T-cell (primary cell): ENCODE measurements at places on chromosomes 6 and 20.

GRCh38 chr20:18743665-18744440 is 69.7 kb upstream of the SCP2D1 start:
- no peak for DNase-seq

DNA sequence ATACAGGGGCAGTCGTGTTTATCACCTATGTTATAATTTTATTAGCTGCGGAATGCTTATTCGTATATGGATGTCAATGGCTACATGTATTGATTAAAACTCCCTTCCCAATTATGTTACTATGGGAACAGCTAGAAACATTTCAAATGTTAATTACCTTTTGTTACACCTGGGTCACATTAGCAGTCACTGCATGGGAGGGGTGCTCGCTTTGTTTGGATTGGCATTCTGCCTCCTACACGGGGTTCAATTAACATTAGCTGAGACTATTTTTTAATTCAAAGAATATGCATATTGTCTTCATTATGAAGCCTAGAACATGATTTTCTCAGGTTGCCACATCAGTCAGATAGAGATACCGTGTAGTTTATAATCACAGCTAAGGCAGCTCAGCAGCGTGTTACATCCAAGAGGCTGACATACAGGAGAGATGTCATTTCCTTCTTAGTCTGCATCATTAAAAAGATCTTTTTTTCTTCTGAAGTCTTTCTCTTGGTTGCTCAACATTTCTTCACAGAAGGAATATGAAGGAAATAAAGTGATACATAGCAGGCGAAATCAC is 76.2 kb upstream of the RPS6KA2 start:
- DNase-seq: no peak

DNA sequence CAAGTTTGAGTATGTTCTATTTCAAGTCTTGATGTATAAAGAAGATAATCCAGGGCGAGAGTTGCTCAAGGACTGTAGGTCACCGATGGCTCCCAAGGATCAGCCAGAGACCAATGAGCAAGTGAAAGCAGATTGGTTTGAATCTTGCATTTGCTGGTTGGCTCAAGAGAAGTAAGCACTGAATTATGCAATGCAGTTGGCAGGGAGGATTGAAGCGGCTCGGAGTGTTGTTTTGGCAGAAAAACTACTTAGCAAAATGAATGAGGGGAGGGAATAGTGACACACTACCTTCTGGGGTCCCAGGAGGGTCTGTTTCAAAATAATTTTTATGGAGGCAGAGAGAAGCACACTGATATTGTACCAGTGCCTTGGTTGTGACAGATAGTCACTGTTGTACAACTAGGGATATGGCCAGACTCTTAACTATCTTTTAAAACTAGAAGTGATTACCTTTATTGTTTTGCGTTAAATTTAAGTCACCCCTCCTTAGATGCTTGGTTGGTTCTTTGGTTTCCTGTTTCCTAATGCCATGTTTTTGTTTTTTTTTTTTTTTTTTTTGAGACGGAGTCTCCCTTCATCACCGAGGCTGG is 15.7 kb downstream of the SASH1 start:
- no peak for DNase-seq

DNA sequence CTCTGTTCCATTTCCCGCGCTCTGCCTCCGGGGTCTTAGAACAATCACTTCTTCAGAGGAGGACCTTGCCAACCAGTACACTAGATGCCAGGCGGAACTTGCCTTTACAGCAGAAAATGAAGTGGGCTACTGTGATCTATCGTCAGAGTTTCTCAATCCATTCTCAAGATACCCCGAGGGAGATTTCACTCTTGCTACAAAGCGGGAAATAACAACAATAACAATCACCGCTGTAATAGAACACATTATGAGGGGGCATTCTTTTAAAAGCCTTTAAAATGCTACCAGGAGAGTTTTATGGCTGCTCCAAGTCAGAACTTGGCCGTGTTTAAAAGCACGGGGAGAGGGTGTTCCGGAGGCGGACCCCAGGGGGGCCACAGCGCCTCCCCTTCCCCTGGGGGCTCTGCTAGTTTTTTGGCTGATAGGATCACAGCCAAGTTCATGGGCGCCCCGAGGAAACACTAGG is 617.0 kb upstream of the AGPAT4 start:
- no peak for DNase-seq

GRCh38 chr6:34617231-34617630 is 61.1 kb upstream of the SPDEF start:
- DNase-seq: no peak

DNA sequence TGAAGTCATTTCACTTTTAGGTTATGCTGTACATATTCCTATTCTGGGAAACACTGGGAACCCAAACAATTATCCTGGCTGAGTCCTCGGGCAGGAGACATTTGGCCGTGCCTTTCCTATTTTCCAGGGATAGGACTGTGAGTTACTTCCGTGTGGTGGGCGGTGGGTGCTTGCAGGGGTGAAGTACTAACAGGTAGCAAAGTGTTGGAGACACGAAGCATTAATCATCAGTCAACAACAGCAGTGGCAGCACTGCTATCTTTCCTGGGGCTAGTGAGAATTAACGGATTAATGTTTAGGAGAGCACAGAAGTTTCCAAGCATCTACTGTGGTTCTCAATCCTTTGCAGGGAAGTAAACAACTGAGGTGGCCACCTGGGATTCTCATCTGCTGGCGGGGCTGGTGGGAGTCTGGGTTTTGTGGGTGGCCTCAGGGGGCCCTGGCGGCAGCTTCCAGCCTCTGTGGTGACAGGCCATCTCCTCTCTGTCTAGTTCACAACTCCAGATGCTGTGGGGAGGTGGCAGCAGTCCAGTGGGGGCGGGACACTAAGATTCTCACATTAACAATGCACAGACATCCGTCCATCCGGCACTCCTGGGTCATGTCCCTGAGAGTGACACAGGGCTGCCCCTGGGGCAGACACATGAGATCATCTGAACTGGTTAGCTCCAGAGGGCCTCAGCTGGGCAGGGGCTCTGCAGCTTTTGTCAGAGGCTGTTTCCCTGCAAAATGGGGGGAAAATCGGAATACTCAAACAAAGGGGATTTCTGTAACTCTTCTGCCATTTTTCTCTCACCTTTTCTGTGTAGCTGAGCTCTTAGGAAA is 90.9 kb downstream of the GJA10 start:
- no peak for DNase-seq

DNA sequence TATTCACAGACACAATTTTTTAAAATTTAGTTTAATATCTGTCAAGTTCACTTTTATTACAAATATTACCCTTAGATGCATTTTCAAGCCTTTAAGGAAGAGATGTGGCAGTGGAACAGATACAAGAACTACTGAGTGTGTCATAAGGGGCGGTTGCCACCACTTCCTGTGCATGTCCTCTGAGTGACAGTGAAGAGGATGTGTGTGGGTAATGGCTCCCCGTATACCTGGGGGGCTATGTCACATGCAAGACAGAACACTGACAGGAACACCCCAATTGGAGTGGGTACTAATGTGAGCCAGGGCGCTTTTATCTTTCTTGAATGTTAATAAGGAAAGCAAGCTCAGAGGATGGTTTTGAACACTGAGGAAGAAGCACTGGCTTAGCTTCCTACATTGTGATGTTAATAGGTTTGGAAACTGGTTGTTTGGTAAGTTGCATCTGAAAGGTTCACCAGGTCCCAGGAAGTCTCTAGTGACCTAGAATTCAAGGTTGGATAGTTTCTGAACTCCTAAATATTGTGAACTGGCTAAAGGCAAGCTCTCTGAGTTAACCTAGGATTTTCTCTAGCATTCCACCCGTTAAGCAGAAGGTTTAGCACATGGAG is 83.4 kb upstream of the ASF1A start:
- DNase-seq: peak; percentile 56
